T follicular helper cell (primary cell): ENCODE measurements at places on chromosomes 12 and 14.
A peak's percentile ranks its signal among the peaks of the same experiment; 100 is the strongest.

DNA sequence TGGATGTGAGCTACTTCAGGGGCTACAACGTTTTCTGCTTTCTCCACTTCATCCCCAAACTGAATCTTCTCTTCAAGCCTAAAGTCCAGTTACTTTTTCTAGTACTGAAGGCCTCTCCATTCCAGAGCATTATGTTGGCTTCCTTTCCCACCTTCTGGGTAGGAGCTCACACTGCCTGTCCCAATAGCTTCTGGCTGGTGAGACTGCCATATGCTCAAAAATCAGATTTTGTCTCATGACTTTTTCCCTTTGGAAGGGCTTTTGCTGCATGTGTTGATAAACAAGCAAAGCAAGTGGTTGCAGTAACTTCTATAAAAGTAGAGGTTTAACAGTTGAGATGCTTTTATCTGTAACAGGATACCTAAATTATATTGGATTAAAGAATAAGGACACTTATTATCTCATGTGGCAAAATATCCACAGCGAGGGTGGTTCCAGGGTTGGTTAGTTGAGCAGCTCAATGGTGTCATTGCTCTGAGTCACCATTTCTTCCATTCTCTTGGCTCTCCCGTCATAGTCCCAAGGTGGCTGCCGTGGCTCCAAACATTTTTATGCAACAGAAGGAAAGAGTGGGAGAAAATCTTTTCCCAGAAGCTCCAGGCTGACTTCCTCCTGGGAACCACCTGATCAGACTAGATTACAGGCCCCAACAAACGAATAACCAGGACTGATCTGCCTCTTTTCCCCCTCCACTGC lies 15.1 kb upstream of the PPFIBP1 start:
- DNase-seq = no peak

DNA sequence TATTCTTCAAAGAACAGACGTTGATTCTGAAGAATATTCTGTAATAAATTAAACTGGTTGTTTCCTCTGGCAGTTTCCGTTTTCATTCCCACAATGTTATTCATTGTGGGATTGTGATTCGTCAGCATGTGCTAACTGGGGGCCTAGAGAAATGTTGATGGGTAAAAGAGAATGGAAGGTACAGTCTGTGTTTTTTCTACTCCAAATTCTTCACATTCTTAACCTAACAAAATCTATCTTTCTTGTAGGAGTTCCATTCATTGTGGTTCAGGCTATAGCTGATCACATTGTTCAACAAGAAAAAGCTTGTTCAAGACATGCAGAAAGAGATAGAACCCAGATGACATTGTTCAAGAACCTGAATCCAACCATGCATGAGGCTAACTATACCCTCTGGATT lies 5.9 kb downstream of the CD163 start:
- DNase-seq = no peak

- DNase-seq = no peak
These were observed 10.6 kb downstream of the EML1 start for GRCh38 chr14:99803803-99804202.

DNA sequence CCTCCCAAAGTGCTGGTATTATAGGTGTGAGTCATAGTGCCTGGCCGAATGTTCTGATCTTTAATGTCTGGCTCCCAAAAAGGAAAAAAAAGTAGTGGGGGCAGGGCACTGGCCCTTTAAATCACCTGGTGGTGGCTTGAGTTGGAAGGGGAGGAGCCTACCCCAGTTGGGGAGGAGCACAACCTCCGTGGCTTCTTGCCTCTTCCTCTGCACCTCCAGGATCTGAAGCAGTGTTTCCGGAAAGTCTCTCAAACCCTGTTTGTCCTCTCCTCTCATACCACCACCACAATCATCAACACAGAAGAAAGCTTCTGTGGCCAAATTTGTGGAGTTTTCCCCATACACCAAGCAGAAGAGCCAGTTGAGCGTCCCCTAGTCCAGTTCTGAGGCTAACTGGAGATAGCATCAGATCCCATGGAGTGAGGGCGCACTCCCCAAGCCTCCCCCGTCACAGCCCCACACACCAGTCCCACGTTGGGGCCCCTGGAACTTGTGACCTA lies 24.3 kb upstream of the RCOR1 start:
- DNase-seq = peak; percentile 15

DNA sequence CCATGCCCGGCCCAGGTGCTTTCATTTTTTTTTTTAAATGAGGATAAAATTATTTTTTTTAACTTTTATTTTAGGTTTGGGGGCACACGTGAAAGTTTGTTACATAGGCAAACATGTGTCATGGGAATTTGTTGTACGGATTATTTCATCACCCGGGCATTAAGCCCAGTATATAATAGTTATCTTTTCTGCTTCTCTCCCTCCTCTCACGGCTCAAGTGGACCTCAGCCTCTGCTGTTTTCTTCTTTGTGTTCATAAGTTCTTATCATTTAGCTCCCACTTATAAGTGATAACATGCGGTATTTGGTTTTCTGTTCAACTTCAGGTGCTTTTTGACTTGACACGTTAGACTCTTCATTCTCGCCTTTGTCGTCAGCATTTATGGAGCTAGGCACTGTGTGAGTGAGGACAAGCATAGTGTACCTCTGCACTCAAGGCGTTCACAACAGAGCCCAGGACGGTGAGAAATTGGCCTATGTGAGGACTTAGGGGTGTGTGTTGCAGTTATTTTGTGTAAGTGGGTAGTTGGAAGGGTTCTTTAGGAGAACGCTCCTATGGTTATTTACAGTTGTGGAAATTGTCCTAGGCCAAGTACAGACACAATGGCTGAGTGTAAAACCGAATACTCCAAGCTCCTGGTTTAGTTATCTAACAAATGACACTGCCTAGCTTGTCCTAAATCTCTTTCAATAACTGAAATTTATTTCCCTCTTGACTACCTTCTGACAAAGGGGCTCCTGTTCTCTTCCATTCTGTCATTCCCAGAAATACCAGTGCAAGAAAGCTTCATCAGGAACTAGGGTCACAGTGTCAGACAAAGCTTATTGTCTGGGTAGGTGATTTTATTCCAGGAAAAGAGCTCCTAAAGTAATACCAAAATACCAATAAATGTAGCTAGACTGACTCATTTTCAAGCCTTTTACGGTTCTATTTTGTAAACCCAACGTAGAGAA lies 200.5 kb upstream of the PRICKLE1 start:
- DNase-seq = no peak
